ENCODE measurements at places on chromosomes 2 and 18. TPM values are rescaled to one million over a fixed set of nuclear protein-coding genes. Genes with fewer than 3 reads are reported as not detected.

The CTNNA2 gene
- total RNA-seq, result not detected

The MAP2 gene
- total RNA-seq, result not detected

The HOXD12 gene
- total RNA-seq, result not detected

The BOLA3 gene
- total RNA-seq, result 47.7 TPM

The RSAD2 gene
- 105 TPM for total RNA-seq

The NAGK gene
- total RNA-seq, result 87.1 TPM

The SLC5A7 gene
- total RNA-seq, result not detected

The PXDN gene
- 1.8 TPM for total RNA-seq

DNA sequence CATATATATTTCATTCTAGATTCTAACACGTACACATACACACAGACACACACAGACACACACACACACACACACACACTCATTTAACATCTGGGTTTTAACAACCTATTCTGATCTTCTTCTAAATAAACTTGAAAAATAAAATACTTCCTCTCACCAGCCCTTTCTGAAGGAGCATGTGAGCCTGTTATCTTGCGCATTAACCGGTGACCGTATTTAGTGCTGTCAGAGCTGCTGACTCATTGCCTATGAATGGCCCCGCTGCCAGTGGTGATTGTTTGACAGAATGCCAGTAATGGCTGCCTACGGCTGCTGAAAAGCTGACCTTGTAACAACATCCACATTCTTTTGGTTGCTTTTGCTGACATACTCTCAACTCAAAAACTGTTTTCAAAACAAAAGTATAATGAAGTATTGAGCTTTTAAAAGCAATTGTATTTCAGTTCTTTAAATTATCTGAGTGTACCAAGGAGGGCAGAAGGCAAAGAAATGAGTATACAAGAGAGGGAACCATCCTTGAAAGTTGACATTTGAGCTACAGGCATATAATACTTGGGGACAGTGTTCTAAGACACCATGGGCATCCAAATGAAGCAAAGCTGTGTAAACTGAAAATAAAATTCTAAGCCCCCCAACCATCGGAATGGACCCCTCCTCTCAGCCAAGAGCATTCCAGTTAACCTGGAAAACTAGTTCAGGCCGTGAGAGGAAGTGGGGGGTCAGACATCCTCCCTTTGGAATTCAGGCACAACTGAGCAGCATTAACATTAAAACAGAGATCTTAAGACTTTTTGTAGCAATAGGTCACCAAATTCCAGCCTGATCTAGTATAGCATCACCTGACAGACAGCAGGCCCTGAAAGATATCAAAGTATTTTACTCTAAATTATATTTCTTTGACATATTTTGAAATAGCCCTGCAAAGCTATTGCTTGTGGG is 50.2 kb upstream of the DTNA start:
- no peak for DNase-seq

- no peak for DNase-seq
Observed at GRCh38 chr2:227804975-227805374, 8.7 kb upstream of the CCL20 start.

- DNase-seq, result no peak
Observed at GRCh38 chr2:31296641-31297287, 62.8 kb downstream of the EHD3 start.

GRCh38 chr2:15989559-15989958 is 49.2 kb downstream of the MYCN start:
- DNase-seq, result no peak

DNA sequence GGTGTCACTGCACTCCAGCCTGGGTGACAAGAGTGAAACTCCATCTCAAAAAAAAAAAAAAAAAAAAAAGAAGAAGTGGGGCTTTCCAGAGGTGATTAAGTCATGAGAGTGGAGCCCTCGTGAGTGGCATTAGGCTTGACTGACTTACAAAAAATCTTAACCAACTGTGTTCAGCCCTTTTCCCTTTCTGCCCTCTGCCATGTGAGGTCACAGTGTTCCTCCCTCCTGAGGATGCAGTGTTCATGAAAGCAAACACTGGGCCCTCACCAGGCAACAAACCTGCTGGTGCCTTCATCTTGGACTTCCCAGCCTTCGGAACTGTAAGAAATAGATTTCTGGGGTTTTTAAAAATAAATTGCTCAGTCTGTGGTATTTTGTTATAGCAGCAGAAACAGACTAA is 37.0 kb upstream of the METTL21A start:
- DNase-seq, result no peak

DNA sequence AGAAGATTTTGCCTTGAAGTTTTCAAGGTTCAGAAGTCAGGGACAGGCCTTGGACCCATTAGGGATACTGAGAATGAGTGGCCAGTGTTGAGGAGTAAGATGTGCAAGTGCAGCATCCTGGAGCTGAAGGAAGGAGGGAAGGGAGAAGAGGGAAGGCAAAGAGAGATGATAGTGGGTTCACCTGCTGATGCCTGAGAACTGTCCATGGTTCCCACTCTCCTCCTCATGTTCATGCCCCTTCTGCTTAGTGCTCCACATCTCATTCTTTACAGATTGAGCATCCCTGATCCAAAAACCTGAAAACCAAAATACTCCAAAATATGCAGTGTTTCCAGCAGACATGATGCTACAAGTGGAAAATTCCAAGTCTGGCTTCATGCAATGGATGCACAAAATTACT is 137.8 kb downstream of the CCDC102B start:
- DNase-seq, result no peak

- no peak for DNase-seq
Observed at GRCh38 chr18:28159055-28159454, 17.9 kb downstream of the CDH2 start.

DNA sequence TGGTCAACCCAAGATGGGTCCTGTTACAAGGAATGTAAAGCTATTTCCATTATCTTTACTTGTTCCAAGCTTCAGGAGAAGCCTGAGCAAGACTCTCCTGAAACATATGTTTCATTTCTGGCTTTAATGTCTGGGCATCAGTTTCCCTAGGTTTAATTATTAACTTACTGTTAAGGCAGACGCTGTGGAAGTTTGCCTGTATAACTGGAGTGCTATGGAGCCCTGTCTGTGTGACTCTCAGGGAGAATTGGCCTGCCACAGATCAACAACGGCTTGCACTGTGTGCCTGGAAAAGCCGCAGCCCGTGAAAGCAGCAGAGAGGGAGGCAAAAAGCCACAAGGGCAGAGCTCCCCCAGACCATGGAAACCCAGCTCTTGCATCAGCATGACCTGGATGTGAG is 22.1 kb upstream of the LONRF2 start:
- DNase-seq, result no peak

GRCh38 chr2:128472789-128473174 is 154.1 kb upstream of the HS6ST1 start:
- DNase-seq, result no peak

DNA sequence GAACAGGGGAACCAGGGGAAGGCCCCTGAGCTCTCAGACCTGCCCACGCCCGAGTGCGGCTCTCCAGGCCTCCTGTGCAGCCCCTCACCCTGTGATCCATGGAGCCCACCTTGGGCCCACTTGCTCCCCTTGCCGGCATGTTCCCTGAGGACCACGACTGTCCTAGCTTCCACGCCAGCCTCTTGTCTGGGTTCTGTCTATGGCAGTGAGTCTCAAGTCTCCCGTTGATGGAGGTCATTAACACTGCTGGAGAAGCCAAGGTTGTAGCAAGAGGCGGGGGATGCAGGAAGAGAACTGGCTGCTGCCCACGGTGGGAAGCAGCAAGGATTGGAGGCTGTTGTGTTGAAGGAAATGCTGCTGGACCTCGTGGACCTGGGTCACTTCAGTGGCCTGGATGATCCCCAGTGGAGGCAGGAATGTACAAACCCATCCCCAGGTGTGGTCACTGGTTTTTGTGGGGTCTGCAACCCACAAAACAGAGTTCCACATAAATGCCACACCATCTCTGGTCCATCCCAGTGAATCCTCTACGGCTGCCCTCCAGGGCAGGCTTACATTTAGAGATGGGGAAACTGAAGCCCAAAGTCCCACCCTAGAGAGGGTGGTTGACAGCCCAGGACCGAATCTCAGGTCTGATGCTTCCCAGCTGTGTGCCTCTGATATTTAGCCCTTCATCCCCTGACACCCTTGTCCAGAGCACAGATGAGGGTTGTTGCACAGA is 150.3 kb downstream of the NDUFA10 start:
- no peak for DNase-seq

DNA sequence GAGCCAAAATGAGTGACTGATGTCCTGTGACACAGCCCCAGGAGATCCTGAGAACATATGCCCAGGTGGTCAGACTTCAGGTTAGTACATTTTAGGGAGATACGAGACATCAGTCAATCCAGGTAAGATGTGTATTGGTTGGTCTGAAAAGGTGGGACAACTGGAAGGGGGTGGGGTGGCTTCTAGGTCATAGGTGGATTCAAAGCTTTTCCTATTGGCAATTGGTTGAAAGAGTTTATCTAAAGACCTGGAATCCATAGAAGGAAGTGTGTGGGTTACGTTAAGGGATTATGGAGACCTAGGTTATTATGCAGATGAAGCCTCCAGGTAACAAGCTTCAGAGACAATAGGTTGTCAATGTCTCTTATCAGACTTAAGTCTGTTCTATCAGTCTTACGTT is 136.5 kb downstream of the ZNF532 start:
- DNase-seq, result no peak

DNA sequence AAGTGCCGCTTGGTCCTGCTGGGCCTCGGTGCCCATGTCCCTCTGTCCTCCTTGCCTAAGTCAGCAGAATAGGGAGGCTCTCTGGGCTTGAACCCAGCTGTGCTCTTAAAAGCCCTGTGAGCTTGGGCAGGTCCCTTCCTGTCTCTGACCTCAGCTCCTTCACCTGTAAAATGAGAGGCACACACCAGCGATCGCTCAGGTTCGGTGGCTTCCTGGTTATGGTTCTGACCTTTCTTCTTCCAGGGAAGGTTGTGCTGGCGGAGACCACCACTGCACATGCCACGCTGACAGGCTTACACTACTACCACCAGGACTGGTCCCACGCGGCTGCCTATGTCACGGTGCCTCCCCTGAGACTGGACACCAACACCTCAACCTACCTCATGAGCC is 36.1 kb upstream of the MAPRE3 start:
- DNase-seq, result no peak

DNA sequence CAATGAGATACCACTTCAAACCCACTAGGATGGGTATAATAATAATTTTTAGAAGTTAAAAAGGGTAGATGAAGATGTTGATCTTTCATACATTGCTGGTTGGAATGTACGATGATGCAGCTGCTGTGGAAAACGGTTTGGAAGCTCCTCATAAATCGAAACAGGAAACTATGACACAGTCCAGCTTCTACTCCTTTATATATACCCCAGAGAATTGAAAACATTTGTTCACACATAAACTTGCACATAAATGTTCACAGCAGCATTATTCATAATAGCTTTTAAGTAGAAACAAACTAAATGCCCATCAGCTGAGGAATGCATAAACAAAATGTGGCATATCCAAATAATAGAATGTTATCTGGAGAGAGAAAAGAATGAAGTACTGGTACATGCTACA is 95.0 kb downstream of the STRADB start:
- DNase-seq, result no peak

DNA sequence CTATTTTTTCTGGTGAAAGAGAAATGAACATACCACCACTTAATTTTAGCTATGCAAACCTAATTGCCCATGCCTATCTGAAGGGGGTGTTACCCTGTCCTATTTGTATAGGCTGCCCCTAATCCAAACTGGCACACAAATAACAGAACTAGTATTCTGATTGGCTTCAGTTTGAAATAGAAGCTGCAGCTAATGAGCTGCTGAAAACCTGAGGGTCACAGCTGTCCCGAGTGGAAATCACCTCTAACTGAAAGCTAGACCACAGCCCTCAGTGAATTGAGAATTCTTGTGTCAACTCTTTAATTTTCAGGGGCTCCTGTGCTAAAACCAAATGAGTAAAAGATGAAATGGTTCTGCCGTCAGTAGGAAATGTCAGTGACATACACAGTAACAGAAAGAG is 28.7 kb downstream of the CCDC141 start:
- no peak for DNase-seq

DNA sequence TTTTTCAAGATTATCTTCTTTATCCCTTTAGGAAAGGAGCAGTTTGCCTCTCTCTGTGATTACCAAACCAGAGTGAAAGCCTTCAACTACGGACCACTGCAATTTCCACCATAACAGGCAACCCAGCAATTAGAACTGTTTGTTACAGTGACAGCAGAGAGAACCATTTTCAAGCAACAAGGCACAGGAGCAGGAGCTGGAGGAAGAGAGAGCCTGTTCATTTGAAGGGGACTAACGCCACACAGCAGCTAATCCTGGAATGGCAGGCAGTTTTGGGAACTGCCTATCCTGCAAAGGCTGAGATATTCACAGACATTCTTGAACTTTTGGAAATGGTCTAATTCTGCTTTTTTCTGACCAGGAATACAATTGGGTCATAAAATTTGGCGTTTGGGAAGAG is 1541.9 kb upstream of the PIK3C3 start:
- DNase-seq, result no peak

GRCh38 chr2:38515155-38516074 is 87.3 kb downstream of the HNRNPLL start:
- no peak for DNase-seq

DNA sequence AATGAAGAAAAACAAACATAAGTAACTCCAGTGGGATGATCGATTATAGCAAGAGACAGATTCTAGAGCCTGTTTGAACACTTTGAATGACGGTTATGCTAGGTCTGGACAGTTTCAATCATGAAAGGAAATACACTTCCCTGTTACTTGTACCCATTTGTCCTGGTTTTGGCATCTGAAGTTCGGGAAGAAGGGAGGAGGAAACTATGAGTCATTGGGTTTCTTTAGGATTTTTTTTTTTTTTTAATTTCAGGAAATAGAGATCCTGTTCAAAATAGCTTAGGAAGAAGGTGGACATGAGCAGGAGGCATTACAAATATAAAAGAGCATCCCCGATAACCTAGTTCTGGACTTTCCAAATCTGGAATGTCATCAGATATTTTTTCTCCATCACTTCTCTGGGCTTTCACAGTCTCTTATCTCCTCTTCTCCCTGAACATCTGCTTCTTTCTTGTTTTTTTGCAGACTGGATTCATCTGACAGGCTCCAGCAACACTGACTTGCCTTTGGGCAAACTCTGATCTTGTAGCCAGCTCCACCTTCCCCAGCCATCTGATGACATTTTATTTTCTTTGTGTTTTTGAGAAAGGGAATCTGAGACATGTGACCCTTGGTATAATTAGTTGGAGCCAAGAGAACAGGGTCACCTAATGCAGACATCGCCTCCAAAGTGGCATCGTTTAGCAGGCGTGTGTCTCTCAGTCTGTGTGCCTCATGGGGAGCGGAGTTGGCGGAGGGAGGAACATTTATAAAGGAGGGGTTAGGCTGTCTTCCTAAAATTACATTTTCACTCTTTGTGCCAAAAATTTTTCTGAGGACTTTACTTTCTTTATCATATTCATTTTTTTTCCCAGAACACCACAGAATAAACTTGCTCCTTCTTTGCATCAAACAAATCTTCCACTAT is 195.3 kb upstream of the EPHA4 start:
- no peak for DNase-seq

- DNase-seq, result no peak
Observed at GRCh38 chr2:144456680-144457079, 63.2 kb downstream of the ZEB2 start.

GRCh38 chr2:173145454-173145853 is 69.8 kb downstream of the MAP3K20 start:
- no peak for DNase-seq

- DNase-seq, result no peak
Observed at GRCh38 chr18:25348386-25349130, 3.4 kb downstream of the ZNF521 start.
